ENCODE measurements at places on chromosomes 16 and 17.
A peak's percentile ranks its signal among the peaks of the same experiment; 100 is the strongest.

GRCh38 chr16:72120026-72120425 is 26.4 kb downstream of the DHX38 start:
- DNase-seq, result no peak

DNA sequence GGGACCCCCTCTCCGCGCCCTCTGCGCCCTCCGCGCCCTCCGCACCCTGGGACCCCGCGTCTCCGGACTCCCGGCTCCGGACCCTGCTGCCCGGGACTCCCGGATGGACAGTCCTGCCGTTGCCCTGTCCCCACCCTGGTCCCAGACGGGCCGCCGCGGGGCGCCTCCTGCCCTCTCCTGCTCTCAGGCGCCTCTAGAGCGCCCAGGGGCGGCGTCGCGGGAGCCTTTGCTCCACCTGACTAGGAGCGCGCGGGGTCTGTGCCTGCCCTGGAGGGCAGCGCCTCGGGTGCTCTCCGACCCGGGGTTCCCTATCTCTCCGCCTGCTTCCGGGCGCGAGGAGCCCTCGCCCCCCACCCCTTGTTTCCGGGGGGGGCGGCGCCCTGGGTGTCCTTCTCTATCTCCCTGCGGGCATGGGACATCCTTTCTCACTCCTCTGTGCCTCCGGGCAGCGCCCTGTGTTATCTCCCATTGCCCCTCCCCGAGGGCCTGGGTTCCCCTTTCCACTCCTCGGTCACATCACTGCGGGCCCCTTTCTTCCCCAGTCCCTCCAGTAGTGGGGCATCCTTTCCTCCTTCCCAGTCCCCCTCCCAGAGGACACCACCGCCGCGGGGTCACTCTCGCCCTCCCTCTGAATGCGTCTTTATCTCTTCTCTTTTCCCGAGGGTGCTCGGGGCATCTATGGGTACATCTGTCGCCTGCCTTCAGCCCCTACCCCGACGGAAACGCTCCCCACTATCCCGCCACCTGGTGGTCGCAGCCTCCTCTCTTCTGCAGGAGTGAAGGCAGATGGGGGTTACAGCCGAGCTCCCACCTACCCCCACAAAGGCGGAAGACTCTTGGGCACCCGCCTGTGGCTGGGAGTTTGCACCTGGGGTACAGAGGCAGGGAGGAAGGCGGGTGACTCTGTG is 875 bp downstream of the PRKCB start:
- DNase-seq, result peak; percentile 44

- no peak for DNase-seq
Observed at GRCh38 chr17:43628089-43628650, 33.6 kb downstream of the MEOX1 start.

DNA sequence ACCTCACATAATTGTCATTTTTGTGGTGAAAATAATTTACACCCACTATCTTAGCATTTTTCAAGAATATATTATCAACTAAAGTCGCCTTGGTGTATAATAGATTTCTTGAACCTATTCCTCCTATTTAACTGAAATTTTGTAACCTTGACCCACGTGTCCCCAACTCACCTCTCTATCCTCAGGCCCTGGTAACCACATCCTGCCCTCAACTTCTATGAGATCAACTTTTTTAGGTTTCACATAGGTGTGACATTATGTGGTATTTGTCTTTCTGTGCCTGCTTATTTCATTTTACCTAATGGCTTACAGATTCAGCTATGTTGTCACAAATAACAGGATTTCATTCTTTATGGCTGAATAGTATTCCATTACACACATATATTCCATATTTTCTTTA is 73.0 kb upstream of the CNTNAP4 start:
- no peak for DNase-seq

DNA sequence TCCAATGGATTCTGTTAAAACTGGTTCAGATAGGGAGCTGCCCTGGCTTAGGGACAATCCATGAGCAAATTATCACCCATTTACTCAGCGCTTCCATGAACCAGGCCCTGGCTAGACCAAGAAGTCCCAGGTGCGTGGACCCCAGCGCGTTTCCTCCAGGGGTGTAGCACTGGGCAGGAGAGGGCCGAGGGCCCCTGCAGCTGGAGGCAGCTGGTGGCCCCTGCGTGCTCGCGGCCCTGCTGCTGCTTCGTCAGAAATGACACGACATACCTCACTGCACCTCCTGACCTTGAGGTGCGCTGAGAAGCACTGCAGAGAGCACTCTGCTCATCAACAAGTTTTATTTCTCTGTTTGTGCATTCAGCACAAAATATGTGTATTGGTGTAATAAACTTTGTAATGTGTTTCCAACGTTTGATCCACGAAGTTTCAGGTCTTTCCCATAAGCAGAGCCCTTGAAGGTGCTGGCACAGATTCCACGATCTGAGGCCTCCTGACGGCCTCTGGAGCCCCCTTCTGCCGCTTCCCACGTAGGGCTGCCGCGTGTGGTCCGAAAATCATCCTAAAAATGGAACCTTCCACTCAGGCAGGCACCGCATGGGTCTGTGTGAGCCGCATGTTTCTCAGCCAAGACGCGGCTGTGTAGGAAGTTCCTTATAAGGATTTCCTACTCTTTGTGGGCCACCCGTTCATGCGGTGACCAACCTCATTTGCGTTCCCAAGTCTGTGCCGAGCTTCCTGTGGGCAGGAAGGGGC is 50.8 kb upstream of the ZCCHC14 start:
- DNase-seq, result no peak

GRCh38 chr16:12188061-12188934 is 211.8 kb downstream of the SNX29 start:
- no peak for DNase-seq

DNA sequence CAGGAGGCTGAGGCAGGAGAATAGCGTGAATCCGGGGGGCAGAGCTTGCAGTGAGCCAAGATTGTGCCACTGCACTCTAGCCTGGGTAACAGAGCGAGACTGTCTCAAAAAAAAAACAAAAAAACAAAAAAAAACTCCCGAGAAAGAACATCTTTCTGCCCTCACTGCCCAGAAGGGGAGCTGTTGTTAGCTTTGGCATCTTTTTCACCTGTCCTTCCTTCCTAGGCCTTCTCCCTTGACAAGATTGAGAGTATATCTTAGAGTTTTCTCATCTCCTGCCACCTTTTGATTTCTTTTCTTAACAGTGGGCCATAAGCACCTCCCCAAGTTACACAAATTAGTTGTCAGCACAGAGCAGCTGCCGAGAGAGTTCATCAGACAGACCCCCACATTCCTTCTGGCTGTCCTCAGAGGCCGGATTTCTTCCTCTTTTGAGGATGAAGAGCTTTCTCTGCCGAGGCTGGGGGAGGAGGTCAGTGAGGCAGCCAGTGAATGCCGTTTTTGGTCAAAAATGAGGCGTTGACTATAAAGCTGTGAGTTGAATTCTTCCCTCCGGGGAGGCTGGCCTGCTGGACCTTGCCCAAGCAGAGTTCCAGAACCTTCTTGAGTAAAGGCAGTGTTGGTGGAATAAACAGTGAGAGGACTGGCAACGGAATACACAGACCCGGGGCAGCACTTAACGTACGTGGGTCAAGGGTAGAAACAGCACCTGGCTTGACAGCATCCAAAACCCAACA is 127.0 kb downstream of the ABCC6 start:
- DNase-seq, result no peak

- no peak for DNase-seq
Observed at GRCh38 chr16:12907670-12908233, 6.4 kb downstream of the SHISA9 start.

- no peak for DNase-seq
Observed at GRCh38 chr16:4700380-4700996, 7.1 kb downstream of the NUDT16L1 start.

GRCh38 chr17:81532490-81533287 is 4.5 kb downstream of the FSCN2 start:
- DNase-seq, result no peak

DNA sequence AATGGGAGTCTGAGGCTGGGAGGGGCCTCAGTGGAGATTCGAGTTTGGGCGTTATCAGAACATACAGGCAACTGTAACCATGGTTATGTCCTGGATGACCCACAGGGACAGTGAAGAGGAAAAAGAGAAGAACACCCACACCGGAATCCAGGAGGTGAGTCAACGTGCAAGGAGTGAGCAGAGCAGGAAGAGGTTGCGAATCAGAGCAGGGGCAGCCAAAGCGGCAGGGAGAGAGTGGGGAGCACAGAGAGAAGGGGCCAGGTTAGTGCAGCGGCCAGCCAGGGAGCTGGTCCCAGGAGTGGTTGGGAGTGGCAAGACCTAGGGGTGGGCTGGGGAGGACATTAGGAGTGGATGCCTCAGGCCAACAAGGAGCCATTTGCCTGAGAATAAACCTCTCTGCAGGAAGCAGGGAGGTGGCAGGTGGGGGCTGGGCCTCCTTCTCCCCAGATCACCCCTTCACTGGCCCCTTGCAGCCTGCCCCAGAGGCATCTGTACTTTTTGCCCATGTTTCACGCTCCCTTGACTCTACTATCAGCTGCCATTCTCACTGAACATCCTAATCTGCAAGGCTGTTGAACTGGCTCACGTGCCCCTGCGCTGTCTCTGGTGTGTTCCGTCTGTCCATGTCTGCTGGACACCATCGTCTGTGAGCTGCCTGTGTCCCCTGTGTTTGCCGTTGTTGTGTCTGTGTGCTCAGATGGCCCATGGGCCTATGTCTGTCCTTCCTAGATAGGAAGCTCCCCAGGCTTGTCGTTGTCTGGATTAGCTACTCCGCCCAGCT is 5.1 kb downstream of the KRT13 start:
- DNase-seq, result no peak

DNA sequence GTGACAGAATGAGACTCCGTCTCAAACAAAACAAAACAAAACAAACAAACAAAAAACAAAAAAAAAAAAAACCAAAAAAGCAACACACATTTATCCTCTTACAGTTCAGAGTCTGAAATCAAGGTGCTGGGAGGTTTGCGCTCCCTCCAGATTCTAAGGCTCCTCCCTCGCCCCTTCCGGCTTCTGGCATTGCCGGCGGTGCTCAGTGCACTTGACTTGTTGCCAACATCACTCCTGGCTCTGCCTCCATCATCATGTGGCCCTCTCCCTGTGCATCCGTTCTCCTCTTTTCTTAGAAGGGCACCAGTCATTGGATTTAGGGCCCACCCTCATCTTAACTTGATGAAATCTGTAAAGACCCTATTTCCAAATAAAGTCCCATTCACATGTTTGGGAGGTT is 73.8 kb downstream of the RBFOX3 start:
- no peak for DNase-seq

GRCh38 chr17:61455324-61456060 is 3.3 kb downstream of the TBX4 start:
- DNase-seq, result no peak

GRCh38 chr17:54992797-54993639 is 24.5 kb downstream of the STXBP4 start:
- DNase-seq, result no peak

DNA sequence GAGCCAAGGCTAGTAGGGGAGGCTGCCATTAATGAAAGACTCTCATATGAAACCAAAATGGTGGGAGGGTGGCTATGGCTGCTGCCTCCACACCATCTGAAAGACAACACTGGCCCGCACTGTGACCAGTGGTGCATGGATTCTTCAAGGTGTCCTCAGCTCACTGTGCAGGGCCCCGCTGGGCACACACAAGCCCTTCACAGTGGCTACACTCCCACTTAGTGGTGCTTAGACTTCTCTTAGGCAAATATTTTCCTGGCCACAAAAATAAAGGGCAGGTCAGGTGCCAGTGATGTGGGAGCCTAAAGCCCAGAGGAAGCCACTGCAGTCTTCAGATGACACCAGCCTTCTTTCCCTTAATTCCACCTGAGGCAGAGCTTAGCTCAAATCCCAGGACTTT is 38.1 kb upstream of the IRX3 start:
- no peak for DNase-seq

DNA sequence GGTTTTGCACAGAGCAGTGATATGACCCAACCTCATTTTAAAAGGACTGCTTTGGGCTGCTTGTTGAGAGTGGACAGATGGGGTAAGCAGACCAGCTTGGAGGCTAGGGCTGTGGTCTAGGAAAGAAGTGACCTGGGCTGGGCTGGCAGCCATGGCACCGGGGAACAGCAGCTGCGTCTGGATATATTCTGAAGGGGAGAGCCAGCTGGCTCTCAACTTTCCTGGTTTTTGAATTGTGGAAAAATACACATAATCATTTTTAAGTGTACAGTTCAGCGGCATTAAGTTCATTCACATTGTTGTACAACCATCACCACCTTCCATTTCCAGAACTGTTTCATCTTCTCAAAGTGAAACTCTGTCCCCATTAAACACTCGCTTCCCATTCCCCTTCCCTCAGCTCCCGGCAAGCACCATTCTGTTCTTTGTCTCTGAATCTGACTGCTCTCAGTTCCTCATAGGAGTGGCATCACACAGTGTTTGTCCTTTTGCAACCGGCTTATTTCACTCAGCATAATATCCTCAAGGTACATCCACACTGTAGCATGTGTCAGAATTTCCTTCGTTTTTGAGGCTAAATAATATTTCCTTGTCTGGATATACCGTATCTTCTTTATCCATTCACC is 113.2 kb downstream of the SPECC1 start:
- no peak for DNase-seq

DNA sequence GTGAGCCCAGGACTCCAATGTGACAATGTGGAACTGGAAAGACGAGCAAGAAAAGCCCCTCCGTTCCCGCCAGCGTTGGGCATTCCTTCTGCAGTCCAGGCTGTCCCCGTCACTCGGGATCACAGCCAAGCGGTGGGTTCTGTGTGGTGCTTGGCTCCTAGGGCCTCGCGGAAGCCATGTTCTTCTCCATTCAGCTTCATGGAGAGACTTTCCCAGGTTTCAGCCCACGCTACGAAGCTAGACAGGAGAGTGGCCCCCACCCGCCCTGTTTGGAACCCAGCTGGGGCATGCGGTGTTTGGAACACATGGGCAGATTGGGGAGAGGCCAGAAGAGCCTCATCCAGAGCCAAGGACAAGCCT is 5.8 kb downstream of the LMF1 start:
- no peak for DNase-seq

- DNase-seq, result no peak
Observed at GRCh38 chr17:13029340-13029739, 11.5 kb upstream of the ELAC2 start.

DNA sequence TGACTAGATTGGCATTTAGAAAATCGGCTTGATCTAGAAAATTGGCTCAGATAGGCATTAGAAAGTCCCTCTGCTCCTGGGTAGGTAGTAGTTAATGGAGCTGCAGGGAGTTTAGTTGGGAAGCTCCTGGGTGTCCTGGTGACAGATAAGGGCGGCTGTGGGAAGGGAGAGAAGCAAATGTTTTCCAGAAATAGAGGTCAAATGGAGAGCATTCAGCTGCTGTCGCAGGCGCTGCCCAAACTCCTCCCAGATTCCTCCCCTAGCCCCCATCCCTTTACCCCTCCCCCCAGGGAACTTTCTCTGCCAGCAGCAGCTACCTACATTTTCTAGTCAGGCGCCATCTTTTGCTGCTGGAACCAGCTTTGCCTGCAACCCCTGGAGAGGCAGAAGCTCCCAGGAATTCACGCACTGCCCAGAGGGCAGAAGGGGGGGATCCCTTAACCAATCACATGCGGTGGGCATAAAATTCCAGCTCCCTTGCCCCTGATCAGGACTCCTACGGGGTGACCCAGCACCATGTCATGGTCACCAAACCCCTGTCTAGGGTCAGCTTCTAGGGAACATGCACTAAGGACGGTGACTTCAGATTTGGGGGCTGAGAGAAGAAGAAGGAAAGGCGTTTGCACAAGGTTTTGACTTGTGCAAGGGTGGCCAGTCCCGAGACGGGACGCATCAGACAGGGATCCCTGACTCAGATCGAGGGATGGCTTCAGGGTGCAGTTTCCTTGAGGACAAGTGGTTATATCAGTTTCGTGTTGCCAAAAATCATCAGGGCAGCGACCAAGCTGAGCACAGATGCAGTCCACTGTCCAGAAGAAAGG is 43.8 kb downstream of the SOCS1 start:
- no peak for DNase-seq

GRCh38 chr17:27818401-27819105 is 18.2 kb upstream of the NOS2 start:
- no peak for DNase-seq

Measured in effector CD8-positive, alpha-beta T cell (primary cell).